ENCODE measurements at places on chromosomes 4 and X.

- no peak for DNase-seq
Observed at GRCh38 chr4:115325836-115326235, 212.4 kb upstream of the NDST4 start.

DNA sequence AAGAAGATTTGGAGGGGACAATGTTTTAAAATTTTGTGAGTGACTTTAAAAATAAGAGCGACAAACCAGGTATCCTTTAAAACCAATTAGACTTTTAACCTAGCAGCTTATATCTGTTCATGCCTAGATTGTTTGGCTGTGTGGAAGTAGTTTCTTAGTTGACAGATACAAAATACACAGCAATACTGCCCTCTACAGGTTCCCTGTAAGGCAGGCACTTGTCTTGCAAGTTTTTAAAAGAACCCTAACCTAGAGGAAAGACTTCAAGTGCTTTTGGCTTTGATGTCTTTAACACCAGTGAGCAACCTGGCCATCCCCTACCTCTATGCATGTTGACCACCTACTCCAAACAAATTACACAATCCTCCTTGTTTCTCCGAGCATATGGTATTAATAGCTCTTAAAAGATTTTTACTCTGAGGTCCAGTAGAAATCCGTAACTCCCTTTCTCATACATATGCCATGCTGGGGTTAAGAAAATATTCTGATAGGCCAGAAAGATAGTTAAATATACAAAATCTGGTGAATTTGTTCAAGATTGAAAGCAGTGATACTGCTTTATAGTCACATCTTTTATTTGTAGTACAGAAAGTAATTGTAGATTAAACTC, 273.0 kb downstream of the ARHGAP24 start:
- DNase-seq, result no peak

- no peak for DNase-seq
Observed at GRCh38 chr4:47705326-47705981, 132.4 kb downstream of the CORIN start.

- no peak for DNase-seq
Observed at GRCh38 chr4:125368146-125368545, 53.4 kb downstream of the FAT4 start.

- DNase-seq, result no peak
Observed at GRCh38 chr4:108094923-108095482, 73.7 kb downstream of the LEF1 start.

DNA sequence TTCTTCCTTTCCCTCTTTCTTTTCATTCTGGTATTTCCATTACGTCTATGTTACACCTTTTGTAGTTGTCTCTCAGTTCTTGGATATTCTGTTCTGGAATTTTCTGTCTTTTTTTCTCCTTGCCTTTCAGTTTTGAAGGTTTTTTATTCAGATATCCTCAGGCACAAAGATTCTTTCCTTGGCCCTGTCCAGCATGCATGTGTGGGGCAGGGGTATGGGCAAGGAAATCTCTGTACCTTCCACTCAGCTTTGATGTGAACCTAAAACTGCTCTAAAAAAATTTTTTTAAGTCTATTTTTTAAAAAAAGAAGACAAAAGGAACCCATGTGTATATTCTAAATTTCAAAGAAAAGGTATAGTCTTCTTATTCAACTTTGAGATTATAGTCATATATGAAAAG, 180.5 kb downstream of the SOWAHB start:
- no peak for DNase-seq

DNA sequence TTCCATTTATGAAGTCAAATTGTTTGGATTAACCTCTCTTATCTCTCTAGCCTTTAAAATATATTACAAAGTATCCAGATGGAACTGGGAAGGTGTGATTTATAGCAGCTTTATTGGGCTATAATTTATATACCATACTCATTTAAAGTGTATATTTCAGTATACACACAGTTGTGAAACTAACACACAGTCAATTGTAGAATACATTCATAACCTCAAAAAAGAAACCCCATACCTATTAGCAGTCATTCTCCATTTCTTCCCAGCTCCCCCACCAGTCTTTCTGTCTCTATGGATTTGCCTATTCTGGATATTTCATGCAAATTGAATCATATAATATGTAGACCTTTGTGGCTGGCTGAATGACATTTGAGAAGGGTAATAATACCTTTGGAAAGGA, 7.6 kb upstream of the NAP1L5 start:
- no peak for DNase-seq

GRCh38 chr4:84968925-84969324, 2.4 kb upstream of the WDFY3 start:
- no peak for DNase-seq

- DNase-seq, result no peak
Observed at GRCh38 chrX:110561034-110561433, 202.4 kb downstream of the RTL9 start.

GRCh38 chrX:24902806-24903205, 113.0 kb downstream of the ARX start:
- DNase-seq, result no peak

GRCh38 chr4:2788532-2789103, 4.3 kb upstream of the SH3BP2 start:
- no peak for DNase-seq

DNA sequence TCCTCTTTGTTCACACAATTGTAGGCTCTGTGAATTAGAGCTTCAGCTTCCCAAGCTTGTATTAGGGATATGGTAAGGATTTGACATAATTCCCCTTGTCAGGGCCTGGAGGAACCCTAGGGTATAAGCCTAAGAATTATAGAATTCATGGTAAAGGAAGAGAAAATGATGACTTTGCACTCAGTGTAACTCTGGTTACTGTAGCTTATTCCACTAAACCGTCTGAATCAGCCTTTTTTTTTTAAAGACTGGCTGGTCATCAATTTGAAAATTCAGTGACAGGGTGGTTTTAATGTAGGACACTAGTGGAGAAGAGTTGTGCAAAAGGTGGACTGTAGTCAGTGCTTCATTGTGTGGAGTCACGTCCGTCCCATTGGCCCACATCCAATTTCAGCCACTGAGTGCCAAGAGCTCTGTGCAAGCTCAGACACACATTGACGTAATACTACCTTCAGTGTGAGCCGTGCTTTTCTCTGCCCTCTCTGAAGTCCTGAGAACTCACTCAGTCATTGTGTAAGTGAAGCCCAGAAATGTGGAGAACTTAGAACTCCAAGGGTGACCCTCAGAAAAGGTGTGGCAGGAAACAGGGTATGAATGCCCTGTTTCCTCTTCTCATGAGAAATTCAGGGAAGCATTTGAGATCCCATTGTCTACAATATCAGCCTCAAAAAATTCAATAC, 449.8 kb downstream of the C4orf33 start:
- DNase-seq, result no peak

DNA sequence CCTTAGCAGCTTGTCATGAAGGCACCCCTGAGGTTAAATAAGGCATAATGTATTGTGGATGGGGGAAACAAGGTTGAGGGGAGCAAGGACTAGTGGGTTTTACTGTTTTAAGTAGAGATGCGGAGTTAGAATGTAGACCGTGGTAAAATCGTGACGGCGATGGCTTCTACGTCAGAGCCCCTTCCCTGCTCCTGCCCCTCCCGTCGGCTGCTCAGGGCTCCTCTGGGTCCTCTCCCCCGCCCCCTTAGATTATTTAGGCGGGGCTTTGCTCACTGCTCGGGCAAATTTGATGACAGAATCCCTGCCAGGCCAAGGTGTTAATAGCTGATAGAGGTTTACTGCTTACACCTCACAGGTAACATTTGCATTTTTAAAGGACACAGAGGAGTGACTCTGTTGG, 2.3 kb downstream of the FRMPD3 start:
- DNase-seq, result no peak

DNA sequence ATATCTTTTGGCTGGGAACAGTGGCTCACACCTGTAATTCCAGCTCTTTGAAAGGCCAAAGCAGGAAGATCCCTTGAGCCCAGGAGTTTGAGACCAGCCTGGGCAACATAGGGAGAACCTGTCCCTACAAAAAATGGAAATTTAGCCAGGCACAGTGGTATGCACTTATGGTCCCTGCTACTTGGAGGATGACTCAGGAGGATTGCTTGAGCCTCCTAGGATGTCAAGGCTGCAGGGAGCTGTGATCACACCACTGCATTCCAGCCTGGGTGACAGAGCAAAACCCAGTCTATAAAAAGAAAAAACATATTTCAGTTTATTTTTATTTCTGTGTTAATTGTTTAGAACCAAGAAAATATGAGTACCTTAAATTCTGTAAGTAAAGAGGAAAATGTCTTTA, 123.7 kb downstream of the CBR4 start:
- DNase-seq, result no peak

DNA sequence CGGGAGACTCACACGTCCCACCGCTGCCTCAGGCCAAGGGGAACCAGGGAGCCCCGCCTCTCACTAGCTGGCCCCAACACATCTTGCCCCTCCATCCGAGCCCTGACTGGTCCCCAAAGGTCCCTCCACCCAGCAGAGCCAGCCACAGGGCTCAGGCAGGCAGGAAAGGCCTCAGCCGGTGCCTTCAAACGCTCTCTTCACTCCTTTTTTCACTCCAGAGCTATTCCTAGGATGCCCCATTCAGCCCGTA, 1.5 kb upstream of the ARHGAP4 start:
- no peak for DNase-seq

DNA sequence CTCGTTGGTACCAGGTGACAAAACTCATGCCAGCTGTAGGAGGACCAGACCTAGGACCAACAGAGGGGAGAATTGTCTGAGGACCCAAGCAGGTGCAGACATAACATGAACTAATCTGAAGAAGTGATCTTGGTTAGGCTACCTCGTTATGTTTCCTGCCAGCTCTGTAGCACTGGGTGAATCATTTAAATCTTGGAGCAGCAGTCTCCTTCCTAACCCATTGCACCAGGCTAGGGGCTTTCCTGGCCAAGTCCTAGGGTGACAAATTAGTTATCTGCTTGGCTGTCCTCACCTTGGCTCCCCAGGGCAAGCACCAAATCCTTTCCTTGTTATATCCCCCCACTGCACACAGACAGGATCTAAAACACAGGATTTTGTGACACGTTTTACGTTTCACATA, 87.8 kb downstream of the WWC2 start:
- DNase-seq, result no peak

GRCh38 chr4:62717154-62717553, 1517.0 kb downstream of the ADGRL3 start:
- no peak for DNase-seq

- DNase-seq, result no peak
Observed at GRCh38 chrX:21926527-21927278, 13.8 kb upstream of the SMS start.

DNA sequence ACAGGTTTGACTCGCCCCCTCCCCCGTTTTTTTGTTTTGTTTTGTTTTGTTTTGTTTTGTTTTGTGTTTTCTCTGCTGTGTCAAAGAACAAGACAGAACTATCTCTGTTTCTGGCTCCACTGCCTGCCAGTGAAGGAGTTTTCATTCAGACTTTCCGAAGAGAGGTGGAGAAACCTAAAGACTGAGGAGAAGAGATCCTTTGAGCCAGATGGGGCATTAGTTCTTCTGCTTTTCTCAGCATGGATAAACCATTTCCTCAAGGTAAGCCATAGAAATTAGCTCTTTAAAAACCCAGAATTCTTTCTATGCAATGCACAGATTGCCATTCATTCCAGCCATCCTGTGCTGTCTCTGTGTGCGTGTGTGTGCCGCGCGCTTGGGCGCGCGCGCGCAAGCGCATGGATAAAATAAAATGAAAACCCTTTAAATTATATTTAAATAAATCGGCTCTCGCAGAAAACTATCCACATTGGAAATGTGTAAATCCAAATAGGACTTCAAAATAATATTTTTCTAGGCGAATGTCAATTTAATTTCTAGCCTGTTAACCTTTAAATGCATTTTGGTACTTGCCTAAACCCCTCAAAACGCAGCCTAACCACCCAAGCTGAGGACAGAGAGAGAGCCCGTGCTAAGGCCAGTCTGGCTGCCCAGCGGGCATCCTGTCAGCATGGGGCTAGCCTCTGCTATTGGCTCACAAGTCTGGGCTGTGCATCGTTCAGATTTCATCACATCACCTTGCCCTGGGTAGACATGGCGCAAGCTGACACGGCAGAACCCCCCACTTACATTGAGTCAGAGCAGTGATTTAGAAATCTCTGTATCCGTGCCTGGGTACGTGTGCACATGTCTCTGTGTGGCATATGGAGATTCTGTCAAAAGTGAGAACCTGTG, 113.0 kb upstream of the VAMP7 start:
- DNase-seq, result no peak

- DNase-seq, result no peak
Observed at GRCh38 chr4:5883916-5884315, 9.0 kb downstream of the CRMP1 start.
